ENCODE measurements at places on chromosomes 3 and 15. TPM values are rescaled to one million over a fixed set of nuclear protein-coding genes. Genes with fewer than 3 reads are reported as not detected.

The SLC9A9 gene
- 2.8 TPM for total RNA-seq

The RTP4 gene
- not detected for total RNA-seq

The CCR9 gene
- not detected for total RNA-seq

The SLC12A6 gene
- total RNA-seq: 12.3 TPM

The CHRM5 gene
- not detected for total RNA-seq

The PIAS1 gene
- 9.2 TPM for total RNA-seq

The LRRC2 gene
- total RNA-seq: 0.23 TPM

The GABRR3 gene
- not detected for total RNA-seq

The ACKR2 gene
- not detected for total RNA-seq

The ACTRT3 gene
- total RNA-seq: 3.4 TPM

The ADAMTS17 gene
- 0.37 TPM for total RNA-seq

The TGM4 gene
- not detected for total RNA-seq

The LCMT2 gene
- 7.4 TPM for total RNA-seq

The DPH3 gene
- total RNA-seq: 36.2 TPM

The CADM2 gene
- not detected for total RNA-seq

The SPINT1 gene
- total RNA-seq: 0.78 TPM

The BUB1B gene
- total RNA-seq: 3.6 TPM

The CPLX3 gene
- not detected for total RNA-seq

The GLDN gene
- total RNA-seq: under 0.01 TPM

The GRIP2 gene
- 0.09 TPM for total RNA-seq

The SOX14 gene
- total RNA-seq: not detected

The TM6SF1 gene
- 2.5 TPM for total RNA-seq

The ISLR2 gene
- 0.60 TPM for total RNA-seq

The BFSP2 gene
- not detected for total RNA-seq

The SYNPR gene
- not detected for total RNA-seq

The EPHB3 gene
- total RNA-seq: 3.9 TPM

The ADGRG7 gene
- total RNA-seq: 0.30 TPM

The MESP2 gene
- 0.30 TPM for total RNA-seq

The SAMD7 gene
- not detected for total RNA-seq

The MYO1E gene
- 256 TPM for total RNA-seq
